ENCODE measurements at places on chromosomes 6 and 20.

DNA sequence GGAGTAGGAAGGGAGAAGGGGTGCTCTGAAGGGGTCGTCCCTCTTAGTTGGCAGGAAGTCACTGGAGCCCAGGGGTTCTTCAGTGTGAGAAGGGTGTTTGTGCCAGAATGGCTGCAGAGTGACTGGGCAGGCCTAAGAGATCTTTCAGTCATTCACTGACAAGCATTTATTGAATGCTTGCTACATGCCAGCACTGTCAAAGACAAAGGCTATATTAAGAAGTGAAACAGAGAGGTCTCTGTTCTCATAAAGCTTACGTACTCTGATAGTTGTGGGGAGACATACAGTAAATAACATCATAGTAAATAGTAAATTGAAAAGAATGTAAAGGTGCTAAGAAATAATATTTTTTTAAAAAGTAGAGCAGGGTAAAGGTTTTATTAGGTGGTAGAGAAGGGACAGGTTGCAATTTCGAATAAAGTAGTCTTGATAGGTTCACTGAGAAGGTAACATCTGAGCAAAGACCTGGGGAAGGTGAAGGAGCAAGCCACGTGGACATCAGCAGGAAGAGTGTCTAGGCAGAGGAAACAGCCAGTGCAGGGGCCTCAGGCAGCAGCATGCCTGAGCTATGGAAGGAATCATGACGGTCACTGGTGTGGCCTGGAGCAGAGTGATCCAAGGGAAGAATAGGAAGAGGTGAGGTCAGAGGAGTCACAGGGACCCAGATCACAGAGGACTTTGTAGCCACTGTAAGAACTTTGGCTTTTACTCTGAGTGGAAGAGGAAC is 36.3 kb upstream of the RNF8 start:
- no peak for DNase-seq

DNA sequence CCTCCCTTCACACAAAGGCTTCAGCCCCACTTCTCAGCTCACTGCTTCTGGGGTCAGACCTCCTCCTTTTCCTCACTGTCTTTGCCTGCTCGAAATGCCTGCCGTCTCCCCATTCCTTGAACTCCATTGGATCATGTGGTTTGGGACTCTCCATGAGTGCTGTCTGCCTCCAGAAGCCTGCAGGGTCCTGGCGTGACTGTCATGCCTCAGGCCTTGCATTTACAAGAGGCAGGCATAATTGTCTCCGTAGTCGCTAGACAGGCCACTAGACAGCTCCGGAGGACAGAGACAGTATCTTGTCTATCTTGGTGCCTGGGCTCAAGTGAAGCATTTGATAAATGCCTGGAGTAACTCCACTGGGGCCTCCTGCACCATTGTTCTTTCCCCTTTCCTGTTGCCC is 15.3 kb downstream of the PNLDC1 start:
- no peak for DNase-seq

DNA sequence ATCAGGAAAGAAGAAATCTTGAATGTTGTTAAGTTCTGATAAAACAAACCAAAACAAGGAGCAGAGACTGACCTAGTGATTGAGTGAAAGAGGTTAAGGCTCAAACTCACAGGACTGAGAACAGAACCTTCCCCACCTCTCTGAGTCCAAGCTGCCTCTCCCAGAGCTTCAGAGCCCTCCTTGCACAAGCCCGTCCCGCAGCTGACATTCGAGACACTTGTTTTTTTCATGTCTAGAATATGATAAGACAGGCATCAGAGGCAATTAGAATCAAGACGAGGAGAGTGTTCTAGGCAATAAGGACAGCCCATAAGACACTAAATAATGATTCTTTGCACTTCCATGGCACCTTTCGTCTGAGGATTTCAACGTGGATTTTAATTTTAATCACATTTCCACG is 140.6 kb downstream of the PXDC1 start:
- DNase-seq: no peak

GRCh38 chr20:3239867-3240775 is 1.1 kb upstream of the SLC4A11 start:
- DNase-seq: peak; percentile 31

DNA sequence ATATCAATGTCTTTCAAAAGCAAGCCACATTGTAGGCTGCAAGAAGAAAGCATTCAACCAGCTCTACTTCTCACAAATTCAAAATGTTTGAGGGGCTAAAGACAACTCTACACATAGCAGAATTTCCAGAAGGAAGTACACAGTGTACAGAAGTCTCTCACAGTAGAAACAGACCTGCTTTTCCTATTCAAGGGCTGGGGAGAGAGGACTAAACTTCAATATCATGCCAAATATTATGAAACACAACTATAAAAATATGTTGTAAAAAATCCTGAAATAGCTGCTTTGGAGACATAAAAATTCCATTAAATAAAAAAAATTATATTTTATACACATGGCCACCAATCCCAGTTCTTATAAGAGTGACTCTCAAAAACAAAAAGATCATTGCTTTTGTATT is 70.8 kb upstream of the IPCEF1 start:
- no peak for DNase-seq

DNA sequence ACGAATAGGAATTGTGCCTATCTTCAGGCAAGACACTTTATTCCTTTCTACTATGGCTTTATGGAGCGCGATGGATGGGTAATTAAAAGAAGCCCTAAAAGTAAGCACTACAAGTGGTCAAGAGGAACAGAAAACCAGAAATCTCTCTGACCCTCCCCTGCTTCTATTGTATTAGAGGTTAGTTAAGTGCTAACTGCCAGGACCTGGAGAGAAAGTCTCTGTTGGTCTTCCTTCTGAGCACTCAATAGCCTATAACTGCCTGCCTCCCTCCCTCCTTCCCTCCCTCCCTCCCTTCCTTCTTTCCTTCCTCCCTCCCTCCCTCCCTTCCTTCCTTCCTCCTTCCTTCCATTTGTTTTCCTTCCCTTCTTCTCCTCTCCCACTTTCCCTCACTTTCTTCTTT is 133.7 kb downstream of the C6orf58 start:
- DNase-seq: no peak

DNA sequence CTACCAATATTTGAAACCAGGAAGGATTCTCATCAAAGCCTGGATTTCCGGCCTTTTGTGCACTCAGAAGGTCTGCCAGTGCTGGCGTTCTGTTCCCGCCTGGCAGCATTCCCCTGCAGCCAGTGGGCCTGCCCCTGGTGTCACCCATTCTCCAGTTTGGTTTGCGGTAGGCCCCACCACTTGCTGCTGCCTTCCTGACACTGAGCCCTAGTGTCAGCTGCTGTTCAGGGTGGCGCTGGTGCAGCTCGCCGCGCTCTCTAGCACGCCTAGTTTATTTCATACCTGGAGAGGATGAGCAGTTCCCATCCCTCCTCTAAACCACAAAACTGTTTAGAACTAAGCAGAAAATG is 9.5 kb downstream of the NPEPL1 start:
- no peak for DNase-seq

- no peak for DNase-seq
Measured at GRCh38 chr6:25640446-25640845, 11.6 kb upstream of the SCGN start.

DNA sequence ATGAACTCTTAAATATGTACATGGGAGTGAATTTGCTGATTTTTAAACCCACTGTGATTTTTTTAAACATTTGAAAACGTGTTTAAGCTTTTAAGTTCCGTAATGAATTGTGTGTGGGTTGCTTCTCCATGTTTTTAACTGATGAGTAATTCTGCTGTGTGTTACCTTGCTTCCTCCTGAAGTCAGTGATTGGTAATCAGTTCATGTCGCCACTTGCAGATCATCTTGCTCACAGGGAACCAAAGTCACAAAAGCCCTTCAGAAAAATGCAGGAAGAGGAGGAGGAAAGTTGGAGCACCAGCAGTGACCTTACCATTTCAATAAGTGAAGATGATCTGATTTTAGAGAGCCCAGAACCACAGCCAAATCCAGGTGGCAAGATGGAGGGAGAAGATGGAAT is 36.7 kb downstream of the KIZ start:
- DNase-seq: no peak

GRCh38 chr6:169905041-169905807 is 153.8 kb downstream of the ERMARD start:
- peak; percentile 56 for DNase-seq

DNA sequence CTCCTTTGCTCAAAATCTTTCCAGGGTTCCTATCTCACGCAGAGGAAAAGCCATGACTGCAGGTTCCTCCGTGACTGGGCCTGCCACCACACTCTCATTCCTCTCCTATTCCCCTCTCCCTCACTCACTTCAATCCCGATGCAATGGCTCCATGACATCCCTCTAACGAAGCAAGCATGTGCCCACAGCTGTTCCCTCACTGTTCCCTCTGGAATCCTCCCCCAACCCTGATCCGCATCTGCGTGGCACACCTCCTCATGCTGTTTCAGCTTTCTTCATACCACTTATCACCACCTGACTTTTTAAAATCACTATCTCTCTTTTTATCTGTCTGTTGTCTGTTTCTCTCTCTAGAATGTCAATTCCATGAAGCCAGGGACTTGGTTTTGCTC is 25.5 kb downstream of the ANGPT4 start:
- no peak for DNase-seq

GRCh38 chr20:56595746-56596475 is 33.2 kb upstream of the TFAP2C start:
- no peak for DNase-seq

GRCh38 chr6:39835821-39836295 is 43.7 kb downstream of the DAAM2 start:
- DNase-seq: peak; percentile 38

- DNase-seq: peak; percentile 85
Measured at GRCh38 chr20:16580147-16580546, 6.9 kb upstream of the KIF16B start.

- peak; percentile 9 for DNase-seq
Measured at GRCh38 chr6:105499931-105500330, 97.0 kb upstream of the PREP start.

DNA sequence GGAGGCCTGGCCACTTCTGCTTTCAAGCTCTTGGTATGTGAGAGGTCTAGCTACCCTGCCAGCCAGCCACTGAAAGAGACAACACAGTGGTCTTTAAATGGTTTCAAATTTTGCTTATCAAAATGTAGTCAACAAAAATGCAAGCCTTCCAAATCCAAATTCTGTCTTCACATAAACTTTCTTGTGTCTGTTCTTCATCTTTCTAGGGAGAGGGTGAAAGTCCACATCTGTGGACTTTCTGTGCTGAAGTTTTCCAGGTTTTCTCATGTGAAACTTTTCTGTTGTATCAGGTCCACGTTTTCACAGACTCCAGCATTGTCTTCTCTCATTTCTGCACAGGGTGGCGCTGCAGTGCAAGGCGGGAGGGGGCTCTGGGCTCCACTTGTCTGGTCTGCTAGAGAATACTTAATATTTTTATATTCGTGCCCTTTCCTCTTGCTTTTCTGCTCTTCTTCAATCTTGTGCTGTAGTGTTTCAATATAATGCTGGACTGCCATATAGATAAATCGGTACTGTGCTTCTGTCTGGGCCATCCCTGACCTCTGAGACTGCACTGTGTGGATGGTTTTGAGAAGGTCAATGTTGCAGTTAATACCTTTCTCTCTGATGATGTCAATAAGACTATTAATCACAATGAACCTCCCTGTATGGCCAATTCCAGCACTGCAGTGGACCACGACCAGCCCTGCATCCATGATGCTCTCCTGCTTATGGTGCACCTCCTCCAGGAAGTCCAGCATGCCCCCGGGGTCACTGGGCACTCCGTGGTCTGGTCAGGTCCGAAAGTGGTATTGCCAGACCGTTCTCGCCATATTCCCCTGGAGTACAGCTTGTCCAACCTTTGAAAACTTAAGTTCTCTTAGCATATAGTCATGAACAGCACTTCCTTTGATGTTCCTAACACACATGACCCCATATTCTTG is 161.6 kb upstream of the TNFAIP3 start:
- peak; percentile 76 for DNase-seq

GRCh38 chr6:146886587-146887446 is 288.0 kb downstream of the ADGB start:
- no peak for DNase-seq

DNA sequence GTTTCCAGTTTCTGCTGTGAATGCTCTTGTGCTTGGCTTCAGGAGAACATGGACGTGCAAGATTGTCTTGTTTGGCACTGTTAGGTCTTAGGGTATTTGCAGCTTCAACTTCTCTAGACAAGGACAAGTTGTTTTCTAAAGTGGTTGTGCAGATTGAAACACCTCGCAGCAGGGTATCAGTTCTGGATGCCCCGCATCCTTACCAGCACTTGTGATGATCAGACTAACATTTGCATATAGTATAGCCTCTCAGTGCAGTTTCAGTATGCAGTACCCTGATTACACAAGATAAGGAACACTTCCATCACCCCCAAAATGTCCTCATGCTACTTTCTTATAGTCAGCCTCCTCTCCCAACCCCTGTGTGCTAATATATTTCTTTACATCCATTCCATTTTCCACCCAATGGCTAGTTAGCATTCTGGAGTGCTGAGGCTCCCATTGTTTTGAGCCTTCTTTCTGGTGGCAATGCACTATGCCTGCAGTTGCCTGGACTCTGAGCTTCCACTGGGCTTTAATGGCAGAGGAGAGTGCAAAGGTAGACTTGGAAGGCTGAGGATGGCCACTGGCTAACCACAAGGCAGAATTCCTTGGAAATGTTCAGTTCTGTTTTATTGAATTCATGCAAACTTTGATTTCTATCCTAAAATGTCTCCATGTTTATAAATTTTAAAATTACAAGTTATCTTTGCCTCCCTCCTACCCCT is 35.4 kb downstream of the KIF3B start:
- no peak for DNase-seq

DNA sequence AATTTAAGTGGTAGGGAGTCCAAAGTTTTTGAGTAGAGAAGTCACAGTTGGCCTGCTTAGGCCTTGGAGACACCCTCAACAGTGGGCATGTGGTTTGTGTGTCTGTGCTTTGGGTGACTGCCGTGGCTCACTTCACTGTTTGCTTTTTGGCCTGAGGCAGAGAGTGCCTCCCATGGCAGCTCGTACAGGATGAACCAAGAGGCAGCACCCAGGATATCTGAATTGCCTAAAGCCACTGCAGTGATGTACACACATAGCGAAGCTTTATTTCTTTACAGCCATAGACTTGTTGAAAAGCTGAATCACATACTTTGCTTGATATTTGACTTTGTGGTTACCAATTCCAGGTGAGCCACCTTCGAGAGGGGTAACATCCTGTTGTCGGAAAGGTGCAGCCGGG is 21.6 kb downstream of the RREB1 start:
- no peak for DNase-seq

DNA sequence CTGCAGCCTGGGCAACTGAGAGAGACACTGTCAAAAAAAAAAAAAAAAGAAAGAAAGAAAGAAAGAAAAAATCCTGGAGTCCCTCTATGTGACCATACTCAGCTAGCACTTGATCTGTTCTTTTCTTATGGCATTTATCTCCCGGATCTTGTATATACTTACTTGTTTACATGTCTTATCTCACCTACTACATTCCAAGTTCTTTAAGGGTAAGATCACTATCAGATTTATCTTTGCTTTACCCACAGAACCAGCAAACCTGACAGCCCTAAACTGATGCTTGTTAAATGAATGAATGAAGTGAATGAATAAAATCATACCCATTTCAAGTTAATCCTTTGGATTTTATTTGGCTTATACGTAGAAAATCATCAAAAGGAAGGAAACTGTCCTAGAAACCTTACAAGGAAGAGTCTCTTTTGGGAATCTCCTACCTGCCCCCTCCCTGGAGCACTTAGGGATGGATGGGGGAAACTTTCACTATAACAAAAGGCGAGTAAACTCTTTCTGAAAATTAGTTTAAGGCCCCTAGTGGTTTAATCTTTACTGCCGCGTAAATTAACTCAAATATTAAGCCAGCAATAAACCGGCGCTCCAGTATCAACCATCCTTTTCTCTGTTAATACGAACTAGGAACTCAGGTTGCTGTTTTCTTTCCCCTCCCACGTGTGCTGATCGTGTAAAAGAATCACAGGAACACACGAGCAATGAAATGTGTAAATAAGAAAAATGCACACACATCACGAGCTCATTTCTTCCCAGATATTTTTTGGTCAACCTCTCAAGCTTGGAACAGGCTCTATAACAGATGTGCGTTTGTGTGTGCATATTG is 1.3 kb upstream of the UTRN start:
- DNase-seq: peak; percentile 53

Data from cardiac fibroblast (primary cell).